CD4-positive, alpha-beta T cell treated with Interleukin-6 for 4 hours (primary cell): ENCODE measurements at places on chromosomes 2 and 18.
A peak's percentile ranks its signal among the peaks of the same experiment; 100 is the strongest.

DNA sequence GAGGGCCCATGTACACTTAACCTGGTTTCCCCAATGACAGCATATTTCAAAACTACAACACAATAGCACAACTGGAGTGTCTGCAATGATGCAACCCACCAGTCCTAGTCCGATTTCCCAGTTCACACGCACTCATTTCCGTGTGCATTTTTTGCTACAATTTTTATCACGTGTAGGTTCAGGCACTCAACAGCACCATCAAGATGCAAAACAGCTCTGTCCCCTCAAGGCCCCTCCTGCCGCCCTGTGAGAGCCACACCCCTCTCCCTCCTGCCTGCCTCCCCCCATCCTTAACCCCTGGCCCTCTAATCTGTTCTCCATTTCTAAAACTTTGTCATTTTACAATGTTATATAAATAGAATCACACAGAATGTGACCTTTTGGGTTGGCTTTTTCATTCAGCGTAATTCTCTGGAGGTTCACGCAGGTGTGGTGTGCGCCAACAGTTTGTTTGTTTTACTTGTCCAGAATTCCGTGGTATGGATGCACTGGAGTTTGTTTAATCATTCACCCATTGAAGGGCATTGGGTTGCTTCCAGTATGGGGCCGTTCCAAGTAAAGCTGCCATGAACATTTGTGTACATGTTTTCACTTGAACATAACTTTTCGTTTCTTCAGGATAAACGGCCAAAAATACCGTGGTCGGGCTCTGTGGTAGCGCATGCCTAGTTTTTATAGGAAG lies 8.4 kb downstream of the KCNIP3 start:
- DNase-seq = no peak

DNA sequence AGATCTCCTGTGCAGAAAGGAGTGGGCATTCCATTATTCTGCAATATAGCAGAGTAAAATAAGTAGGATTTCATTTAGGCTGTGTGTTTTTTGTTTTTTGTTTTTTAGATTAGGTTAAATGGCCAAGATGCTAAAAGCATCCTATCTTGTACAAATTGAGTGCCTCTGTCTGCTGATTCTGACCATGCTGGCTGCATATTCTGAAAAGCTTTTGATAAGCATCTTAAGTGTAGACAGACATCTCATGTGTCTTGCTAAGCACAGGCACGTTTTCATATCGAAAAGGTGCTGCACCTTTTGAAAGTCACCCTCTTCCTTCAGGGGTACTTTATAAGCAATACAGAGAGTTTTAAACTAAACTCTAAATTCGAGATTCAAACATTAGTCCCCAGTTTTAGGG lies 74.0 kb upstream of the BCL11A start:
- no peak for DNase-seq

- DNase-seq = peak; percentile 41
Measured at GRCh38 chr2:88692187-88692586, 714 bp downstream of the RPIA start.

DNA sequence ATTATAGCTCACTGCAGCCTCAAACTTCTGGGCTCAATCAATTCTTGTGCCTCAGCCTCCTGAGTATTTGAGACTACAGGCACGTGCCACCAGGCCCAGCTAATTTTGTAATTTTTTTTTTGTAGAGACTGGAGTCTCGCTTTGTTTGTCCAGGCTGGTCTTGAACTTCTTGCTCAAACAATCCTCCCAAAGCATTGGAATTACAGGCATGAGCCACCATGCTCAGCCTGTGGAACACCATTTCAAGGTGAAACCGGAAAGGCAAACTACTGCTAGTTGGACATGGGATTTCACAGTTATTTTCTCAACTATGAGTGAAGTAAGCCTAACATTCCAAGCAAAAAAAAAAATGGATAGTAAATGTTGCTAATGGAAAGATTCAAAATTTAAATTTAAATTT lies 20.9 kb upstream of the TGIF1 start:
- DNase-seq = no peak

DNA sequence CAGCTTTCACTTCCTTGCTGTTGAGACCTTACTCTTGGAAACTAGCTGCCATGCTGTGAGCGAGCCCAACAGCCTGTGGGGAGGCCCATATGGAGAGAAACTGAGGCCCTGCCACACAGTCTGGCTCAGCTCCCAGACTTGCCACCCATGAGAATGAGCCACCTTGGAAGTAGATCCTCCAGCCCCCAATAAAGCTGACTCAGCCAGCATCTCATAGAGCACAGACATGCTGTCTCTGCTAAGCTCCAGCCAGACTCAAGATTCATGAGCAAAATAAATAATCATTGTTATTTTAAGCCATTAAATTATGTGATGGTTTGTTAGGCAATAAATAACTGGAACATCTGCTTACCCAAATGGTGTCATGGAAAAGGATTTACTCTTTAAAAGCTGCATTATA lies 53.6 kb upstream of the DDX18 start:
- no peak for DNase-seq

- no peak for DNase-seq
Measured at GRCh38 chr18:59742325-59743111, 45.3 kb upstream of the CCBE1 start.

- no peak for DNase-seq
Measured at GRCh38 chr2:155583674-155584195, 748.8 kb downstream of the NR4A2 start.
